ENCODE measurements at places on chromosomes 6 and 20.

- no peak for DNase-seq
Observed at GRCh38 chr6:141158740-141159139, 974.0 kb upstream of the GJE1 start.

GRCh38 chr20:57685146-57685758 lies 24.6 kb downstream of the PMEPA1 start:
- no peak for DNase-seq

DNA sequence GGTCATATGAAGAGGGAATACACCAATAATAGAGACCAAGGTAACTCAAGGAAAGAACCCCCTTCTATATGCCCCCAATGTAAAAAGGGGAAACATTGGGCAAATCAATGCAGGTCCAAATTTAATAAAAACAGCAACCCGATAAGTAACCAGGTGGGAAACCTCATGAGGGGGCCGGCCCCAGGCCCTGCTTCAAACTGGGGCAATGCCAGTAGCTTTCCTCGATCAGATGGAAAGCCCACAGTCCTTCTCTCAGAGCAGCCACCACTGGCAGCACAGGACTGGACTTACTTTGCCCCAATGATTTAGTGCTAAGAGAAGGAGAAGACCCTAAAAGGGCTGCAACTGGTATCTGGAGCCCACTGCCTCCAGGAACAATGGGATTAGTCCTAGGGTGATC lies 65.6 kb upstream of the ASCC3 start:
- no peak for DNase-seq

GRCh38 chr6:41584668-41585205 lies 38.6 kb downstream of the FOXP4 start:
- DNase-seq, result no peak

GRCh38 chr6:149960488-149960887 lies 3.3 kb upstream of the ULBP1 start:
- DNase-seq, result no peak

DNA sequence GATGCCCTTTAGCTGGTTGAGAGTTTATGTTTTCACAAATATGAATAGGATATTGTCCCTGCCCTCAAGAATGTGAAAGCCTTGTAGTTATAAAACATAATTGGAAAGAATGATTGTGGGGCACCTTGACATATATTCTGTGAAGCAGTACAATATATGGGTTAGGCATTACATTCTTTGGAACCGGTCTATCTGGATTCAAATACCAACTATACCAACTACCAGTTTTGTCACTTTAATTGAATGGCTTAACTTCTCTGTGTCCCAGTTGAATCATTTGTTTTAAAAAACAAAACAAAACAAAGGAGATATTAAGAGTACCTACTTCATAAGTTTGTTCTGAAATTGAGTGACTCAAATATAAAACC lies 146.5 kb downstream of the TBC1D32 start:
- DNase-seq, result no peak

DNA sequence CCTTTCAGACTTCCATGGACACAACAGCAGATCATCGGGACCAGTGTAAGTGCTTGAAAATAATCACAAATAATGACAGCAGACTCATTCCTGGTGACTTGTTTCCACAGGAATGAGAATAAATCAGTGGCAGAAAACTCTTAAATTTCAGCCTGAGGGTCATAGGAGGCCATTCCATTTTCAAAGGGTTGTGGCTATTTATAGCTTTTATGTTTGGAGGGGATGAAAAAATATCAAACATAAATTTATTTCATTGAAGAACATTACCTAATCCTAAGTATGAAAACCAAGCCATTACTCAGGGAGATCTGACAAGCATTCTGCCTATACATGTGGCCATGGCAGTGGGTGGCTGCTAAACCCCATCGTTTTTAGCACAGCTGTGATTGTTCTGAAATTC lies 173.6 kb upstream of the CNR1 start:
- DNase-seq, result no peak

All from HCEC 1CT (cell line).